Caudate nucleus (tissue), 63 donors: ENCODE measurements at places on chromosomes 1 and 21.

DNA sequence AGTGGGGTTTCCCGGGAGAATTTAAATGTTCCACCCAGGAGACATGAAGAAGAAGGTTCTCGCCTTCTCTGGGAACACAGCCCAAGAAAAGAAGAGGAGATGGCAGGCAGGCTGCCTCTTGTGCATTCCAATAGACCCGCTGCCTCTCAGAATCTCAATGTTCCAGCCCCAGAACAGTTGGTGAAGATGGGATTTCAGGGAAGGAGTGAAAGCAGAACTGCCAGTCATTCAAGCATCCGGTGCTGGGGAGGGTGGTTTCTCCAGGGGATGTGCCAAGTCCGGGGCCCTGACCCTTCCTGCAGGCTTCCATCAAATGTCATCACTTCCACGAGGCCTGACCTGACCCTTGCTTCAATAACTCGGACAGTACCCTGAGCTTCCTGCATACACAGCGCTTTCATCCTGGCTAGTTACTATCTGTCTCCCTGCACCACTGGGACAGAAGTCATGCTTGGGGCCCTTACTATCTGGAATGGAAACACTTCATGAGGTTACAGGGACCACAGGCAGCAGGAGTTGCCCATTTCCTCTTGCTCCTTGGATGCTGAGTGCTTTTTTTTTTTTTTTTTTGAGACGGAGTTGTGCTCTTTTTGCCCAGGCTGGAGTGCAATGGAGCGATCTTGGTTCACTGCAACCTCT lies 386.6 kb upstream of the POU3F1 start:
- no peak for DNase-seq

DNA sequence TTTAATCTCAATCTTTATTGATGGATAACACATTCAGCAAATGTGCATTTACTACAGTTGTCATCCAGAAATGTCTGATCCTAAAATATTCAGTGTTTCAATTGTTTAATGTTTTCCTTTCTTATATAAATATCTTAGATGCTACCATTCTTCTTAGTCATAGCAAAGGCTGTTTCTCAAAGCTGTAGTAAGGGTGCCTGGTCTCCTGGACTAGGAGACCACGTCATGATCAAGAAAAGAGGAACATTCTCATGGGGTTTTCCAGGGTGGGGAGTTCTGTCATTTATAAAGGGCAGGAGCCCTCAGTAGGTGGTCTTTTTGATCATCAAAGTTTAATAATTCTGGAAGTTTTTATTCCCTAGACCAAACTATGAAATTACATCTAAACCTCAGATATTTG lies 292.8 kb downstream of the HMCN1 start:
- DNase-seq, result no peak

- no peak for DNase-seq
These were observed 87.7 kb upstream of the LYPLAL1 start for GRCh38 chr1:219085988-219086387.

DNA sequence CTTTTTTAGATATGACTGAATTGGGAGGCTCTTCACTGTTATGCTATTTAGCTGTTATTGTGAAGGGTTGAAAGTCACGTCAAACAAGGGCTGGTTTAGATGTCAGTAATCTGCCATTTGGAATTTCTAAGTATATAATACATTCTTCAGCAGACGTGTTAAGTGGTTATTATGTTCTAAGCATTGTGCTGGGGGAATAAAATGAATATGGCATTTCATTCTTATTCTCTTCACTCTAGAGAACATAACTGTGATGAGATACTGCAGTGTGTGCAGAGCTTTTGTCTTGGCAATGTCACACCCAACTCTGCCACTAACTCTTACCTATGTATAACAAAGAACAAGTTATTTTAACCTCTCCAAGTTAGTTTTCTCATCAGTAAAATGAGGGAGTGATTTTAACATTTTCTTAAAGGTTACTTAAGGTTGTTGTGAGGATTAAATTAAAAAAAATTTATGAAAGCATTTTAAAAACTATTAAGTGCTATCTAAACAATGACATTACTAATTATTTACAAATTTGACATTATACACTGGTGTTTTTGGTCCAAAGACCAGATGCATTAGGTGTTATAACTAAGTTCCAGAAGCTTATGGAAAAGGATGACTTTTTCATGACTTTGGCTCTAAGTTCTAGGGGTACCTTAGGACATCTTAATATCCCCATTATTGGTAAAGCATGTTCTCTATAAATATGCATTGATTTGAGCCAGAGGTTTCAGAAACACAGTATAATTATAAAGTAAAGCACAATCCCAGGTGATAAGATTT lies 58.3 kb downstream of the SLC30A7 start:
- DNase-seq, result no peak

DNA sequence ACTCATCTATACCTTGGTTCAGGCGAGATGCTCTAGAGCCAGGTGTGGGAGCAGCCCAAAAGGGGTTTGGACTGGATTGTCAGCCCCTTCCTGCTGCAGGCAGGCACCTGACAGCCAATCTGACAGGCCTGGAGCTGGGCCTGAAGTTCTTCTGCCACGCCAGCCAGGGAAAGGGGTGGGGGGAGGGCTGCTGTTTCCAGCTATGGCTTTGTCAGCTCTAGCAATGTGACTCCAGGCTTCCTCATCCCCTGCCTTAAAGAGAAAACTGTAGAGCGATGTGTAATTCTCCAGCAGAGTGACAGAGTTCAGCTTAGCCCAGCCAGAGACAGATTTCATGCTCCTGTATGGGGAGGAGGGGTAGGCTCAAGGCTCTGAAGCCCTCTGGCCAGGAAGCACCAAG lies 30.3 kb downstream of the WNT4 start:
- DNase-seq, result no peak

DNA sequence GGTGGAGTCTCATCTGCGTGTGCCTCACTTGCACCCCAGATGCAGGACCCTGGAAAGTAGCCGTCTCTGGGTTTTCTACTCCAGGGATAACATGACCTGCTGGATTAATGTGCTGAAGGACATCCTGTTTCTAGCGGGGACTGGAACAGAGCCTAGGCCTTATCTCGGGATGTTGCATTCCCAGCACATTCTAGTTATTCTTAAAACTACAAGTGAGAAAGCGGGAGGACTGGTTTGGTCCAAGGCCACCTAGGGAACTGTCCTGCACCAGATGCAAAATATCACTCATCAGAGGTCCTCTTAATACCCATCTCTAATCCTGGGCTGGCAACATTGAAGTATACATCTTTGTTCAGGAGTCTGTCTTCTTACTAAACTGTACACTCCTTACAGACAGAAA lies 179.9 kb downstream of the ZC3H11B start:
- no peak for DNase-seq

DNA sequence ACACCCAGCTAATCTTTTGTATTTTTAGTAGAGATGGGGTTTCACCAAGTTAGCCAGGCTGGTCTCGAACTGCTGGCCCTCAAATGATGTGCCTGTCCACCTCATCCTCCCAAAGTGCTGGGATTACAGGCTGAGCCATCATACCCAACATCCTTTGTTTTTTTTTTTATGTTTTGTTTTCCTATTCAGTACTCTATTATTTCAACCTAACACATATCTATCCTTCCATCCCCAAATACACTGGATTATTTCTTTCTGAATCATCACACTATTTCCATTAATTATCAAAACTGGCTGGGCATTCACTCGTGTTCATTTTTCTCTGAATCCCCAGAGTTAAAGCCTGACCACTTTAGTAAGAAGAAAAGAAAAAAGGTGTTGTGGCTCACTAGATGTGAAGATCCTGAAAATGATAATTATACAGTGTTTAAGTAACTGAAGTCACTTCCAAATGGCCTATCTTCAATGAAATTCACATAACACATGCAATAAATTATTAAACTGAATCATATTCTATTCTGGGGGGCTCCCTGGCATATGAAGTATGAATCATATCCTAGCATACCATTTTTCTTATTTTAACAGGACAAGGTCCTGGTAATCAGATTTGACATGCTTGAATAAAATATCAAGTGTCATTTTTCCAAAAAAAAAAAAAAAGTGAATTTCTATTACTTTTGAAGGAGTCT lies 1754.2 kb downstream of the BRINP3 start:
- DNase-seq, result no peak

DNA sequence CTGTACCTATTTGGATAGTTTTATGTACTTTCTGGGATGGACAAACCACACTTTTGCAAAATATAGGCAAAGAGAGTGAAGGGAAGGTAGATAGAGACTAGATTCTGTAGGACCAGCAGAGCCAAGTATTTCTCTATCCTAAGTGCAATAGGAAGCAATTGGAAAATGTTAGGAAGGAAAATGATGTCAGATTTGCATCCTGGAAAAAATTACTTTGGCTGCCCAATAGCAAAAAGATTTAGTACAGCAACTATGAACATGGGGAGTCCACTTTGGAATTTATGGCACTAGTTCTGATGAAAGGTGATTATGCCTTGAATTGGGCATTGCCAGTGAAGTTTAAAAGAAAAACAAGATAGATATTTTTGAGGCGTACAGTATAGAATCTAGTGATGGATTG lies 50.7 kb upstream of the CACYBP start:
- DNase-seq, result no peak

DNA sequence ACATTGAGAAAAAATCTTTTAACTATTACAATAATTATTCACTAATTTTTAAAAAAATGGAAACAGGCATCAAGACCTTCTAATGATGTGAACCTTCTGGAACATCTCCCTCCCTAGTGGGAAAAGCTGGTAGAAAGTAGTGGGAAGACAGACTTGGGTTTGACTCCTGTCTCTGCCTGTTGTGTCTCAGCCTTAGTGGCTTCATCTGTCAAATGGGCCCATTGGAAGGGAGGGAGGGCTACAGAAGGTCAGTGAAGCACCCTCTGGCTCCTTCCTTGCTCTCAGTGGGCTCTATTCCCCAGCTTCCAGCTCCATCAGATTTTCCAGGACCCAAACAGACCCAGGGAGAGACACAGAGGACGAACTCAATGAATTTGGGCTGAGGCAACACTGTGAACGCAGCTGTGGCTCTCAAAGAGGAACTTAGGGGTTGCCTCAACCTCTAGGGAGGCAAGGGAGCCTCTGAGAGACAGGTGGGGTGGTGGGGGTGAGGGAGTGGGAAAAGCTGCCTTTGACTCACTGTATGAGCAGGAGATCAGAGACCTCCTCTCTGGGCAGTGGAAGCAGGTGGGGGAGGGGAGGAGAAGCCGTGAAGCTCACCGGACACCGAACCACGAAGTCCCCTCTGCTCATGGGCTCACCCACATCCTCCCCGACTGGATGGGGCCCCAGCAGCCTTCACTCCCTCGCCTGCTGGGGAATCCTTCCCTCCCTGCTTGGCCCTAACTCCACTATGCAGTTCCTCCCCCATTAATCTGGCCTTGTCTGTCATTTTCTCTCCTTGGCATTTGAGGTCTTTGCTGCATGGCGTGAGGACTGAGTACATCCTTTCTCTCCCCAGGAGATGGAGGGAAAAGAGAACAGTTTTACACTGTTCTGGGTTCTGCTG lies 4.5 kb downstream of the CNR2 start:
- DNase-seq, result no peak

- no peak for DNase-seq
These were observed 2.6 kb downstream of the TAGLN2 start for GRCh38 chr1:159922511-159923202.

GRCh38 chr1:176939993-176940392 lies 224.5 kb downstream of the ASTN1 start:
- DNase-seq, result no peak

DNA sequence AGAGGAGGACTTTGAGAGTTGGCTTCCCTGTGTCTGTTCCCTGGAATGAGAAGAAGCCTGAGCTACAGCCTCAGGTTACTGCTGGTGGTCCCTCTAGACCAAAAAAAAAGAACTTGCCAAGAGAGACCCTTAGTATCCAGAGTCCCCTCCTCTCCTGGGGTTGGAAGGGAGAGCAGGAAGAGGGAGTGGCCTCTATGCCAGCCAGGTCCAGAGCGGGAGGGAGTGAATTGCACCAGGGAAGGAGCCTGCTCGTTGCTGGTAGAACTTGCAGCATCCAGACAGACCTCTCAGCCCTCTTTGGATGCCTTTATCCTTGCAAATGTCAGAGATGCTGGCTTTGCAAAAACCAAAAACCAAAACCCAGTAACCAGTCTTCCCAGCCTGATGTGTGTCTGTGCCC lies 491.3 kb upstream of the VAMP3 start:
- no peak for DNase-seq

GRCh38 chr1:69410457-69410850 lies 157.3 kb upstream of the LRRC7 start:
- DNase-seq, result no peak

DNA sequence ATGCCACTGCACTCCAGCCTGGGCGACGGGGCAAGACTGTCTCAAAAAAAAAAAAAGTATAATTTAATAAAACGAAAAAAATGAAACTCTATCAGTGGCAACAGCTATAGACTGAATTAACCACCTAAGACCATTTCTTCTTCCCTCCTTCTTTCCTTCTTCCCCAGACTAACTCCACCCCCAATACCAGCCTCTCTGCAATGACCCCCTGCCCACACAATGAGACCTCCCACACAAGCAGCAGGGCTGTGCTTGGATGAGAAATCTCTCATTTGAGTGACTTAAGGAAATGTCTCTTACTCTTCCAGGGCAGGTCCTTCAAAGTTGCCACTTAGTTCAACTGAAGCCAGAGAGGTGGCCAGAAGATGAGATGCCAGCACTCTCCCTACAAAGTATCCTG lies 94.5 kb upstream of the SYT6 start:
- DNase-seq, result no peak

DNA sequence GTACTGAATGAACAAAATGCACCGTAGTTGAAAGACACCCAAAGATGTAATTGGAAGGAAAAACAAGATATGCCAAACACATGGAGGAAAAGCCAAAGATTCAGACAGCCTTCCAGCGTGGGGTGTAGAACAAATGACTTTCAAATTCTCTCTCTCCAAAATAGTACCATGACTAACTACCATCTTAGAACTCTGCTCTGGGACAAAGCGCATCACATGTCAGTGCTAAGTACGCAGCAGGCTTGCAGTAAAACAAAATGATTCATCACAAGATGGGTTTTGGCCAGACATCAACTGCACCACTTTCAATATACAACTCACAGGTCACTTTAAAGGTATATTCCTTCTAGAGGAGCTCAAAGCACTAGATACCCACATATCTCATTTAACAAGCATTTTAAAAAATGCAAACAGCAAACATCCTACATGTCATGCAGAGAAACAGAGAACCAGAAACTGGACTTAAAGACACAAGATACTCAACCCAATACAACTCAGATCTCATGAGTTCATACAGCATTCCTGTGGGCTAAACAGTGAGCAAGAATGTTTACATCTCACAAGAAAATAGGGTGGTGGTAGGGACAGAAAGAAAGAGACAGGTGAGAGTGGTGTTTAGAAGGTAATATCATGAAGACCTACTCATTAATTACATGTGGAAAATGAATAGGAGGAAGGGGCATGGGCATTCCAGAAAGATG lies 75.7 kb downstream of the BCAR3 start:
- DNase-seq, result no peak

- no peak for DNase-seq
These were observed 63.4 kb upstream of the SRSF10 start for GRCh38 chr1:24043345-24044032.

- DNase-seq, result no peak
These were observed 431 bp downstream of the EEIG2 start for GRCh38 chr1:108560189-108560873.

GRCh38 chr1:12171206-12172041 lies 4.6 kb downstream of the TNFRSF1B start:
- no peak for DNase-seq

- DNase-seq, result no peak
These were observed 119.1 kb downstream of the USP25 start for GRCh38 chr21:15848634-15849560.
